Urinary bladder (tissue), 4 donors: ENCODE measurements at places on chromosomes 7 and 10. TPM values are rescaled to one million over a fixed set of nuclear protein-coding genes. Genes with fewer than 3 reads are reported as not detected.

EGR2 gene
- 2.3 TPM for total RNA-seq

HOXA13 gene
- total RNA-seq = 43.2 TPM

- no peak for DNase-seq
Measured at GRCh38 chr7:108313086-108313485, 143.2 kb downstream of the NRCAM start.

DNA sequence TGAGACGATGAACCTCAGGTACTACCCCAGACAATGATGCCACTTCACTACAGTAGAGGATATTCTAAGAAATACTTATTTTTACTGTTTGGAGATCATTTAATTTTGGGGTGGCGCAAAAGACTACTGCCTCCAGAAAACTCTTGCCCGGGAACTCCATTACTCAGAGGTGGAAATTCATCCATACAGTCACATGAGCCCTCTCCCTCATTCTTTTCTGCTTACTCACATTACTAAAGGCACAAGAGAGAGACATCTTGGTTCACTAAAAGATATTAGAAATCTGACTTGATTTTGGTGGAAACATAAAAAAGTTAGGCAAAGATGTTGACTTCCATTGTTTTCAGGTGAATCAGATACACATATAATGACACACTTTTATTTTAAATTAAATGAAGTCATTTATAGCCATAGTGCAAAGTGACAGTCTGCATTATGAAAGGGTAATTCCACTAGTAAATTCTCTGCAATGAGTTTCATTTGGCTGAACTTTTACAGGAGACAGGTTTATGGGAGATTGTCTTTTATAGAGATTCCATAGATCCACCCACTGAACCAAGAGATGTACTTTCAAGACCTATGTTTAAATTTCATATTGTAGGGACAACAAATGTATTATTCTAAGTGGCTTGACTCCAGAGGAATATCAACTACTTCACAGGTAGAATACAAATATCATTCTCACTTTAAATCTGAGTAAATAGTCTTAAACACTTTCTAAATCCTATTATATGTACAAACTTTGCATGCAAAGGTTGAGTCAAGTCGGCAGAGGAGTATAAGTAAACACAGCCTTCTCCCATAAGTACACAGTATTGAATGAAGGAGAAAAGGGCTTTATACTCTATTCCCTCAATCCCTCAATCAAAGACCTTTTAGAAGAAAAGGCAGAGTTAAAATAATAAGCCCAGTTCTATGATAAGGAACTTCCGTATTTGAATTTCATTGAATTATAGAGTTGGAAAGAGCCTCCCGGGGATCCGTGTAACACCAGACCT is 18.8 kb downstream of the NEBL start:
- DNase-seq = peak; percentile 23

DNA sequence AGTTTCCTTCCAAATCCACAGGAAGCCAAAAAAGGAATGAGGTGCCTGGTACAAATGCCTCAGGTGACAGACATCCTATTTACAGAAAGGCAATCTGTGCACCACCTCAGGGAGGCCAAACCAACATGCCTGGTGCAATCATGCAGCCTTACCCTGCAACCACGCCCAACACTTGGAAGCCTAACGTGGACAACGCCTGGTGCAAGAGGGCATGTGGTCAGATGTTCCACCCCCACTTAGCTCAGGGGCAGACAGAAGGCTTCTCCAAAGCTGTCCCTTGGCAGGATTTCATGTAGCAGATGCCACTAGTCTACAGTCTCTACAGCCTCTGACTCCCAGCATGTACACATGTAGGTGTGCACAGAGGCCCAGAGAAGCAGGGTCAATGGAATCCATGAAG is 89.5 kb downstream of the KCNMA1 start:
- DNase-seq = no peak
